ENCODE measurements at places on chromosomes 5 and 9.

GRCh38 chr5:103587185-103587748 is 24.7 kb upstream of the NUDT12 start:
- no peak for DNase-seq

DNA sequence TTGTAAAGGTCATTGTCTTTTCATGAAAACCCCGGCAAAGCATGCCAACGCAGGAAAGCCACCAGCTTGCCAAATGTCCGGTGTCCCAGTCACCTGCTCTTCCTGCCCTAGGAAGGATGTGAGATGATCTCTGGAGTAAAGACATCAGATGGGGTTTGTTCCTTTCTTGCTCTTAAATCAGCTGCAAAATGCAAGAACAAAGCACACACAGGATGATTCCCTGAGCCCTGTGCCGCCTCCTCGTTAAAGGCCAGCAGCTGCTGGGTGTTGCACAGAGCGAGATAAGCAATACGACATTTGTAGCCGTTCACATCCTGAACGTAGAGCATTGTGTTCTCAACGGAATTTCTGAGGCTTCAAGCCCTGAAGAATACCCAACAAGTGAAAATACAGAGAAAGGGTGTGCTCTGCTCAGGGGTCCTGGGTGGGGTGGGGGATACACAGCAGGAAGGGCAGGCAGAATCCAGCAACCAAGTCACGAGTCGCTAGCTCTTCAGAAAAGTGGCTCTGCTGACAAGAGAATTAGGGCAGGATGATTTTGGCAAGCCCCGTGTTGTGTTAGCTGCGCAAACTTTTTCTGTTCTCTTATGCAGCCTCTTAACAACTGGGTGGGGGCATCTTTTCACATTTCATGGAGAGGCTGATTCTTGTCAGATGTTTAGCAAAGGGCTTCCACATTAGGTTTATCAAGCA is 229.2 kb upstream of the MAP3K1 start:
- DNase-seq, result no peak

DNA sequence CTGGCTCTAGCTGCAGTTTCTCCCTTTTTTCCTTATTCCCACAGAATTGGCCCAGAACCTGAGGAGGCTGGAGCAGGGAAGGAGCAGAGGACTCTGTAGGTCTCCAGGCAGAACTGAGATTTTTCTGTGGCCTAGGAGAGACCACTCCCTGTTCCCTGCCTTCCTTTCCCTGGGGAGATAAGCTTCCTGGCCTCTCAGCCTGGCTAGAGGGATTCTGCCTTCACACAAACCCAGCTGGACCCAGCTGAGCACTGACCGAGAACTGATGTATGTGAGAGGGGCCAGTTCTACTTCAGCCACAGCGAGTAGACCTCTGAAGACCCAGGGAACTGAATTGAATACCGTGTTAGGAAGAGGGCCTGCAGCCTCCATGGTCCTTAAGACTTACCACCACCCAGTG is 48.0 kb downstream of the RUSC2 start:
- DNase-seq, result no peak

- DNase-seq, result no peak
These were observed 2.6 kb upstream of the FOXB2 start for GRCh38 chr9:77016526-77017504.

DNA sequence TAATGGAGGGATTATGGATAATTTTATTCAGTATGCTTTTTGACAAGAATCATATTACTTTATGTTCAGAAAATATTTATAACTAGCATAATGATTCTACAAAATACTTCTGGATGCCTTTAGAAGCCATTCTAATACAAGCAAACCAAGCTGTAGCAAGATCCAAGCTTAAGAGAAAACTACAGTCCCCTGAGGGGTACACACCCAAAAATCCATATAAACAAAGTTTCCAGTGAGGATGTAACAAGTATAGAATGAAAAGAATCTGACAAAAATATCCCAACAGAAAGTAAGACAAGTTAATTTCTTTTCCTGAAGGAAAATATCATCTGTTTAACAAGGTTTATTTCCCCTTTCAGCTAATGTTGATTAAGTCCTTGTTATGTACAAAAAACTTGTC is 53.9 kb downstream of the MLLT3 start:
- DNase-seq, result no peak
